ENCODE measurements at places on chromosomes 2 and 18.

- DNase-seq = peak; percentile 90
Measured at GRCh38 chr18:46042571-46043123, 29.4 kb downstream of the PSTPIP2 start.

DNA sequence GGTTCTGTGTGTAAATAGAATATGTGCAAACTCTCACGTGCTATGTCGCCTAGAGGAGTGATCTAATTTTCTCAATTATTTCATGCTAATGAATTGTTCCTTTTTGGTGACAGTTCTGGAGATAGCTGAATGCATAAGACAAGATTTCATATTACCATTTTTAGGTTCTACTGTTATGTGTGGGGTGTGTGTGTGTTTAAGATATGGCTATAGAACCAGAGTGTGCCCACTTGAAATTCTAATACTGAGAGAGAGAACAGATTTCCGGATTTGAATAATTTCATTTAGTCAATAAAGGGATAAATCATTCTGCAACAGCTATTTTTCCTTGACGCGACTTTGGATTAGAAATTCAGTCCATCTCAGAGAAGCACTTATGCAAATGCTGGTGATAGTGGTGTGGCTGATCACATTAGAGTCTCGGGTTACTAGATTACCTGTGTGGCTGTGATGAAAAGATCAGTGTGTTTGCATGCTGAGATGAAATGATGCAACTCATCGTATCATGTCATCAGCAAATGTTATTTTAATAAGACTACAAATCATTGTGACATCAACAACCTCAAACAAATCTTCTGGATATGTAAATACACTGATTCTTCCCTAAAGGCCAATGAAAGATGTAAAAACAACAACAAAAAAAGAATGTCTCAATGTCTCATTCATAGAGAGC is 415.9 kb downstream of the EPHA4 start:
- no peak for DNase-seq

DNA sequence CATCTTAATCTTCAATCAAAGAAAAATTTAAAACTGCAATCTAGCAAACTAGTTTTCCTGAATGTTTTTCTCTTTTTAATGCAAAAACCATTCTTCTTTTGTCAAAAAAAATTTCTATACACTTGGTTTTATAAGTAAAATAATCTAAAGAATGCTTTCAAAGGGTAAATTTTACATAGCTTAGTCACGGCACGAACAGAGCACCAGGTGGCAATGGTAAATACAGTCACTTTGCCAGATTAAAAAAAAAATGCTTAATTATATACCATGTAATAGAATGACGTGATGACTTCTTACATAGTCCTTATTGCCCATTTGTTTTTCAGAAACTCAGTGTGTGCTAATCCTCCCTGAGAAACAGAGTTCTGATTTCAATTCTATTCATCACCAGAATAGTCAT is 10.4 kb downstream of the FEZ2 start:
- DNase-seq = no peak

DNA sequence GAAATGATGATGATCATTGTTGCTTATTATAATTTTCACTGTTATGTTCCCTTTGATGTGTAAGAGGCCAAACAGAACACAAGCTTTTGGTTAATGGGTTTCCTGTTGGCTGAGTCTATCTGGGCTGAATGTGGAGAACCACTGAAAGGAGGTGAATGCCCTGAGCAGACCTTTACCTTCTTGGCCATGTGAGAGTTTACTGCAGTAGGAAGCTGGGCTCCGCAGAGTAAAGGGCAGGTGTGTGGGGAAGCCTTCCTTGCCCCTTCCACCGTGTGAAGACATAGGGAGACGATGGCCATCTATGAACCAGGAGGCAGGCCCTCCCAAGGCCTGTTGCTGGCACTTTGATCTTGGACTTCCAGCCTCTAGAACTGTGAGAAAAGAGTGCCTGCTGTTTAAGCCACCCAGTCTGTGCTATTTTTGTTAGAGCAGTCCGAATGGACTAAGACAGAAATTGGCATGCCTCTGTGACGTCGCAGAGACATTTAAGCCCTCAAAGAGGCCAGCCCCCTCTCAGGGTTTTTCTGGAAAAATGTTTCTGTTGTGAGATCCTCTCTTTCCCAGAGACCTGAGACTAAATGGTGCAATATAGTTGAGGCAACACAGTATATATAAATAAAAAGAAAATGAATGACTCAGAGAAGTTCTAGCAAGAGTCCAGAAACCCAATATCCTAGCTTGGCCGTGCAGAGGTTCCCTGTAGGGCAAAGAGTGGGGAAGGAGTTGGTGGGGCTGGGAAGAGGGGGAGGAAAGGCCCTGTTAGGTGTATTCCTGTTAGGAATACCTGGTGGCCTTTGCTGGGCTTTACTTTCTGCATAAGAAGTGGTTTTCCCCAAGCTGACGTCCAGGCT is 121.9 kb upstream of the LGALSL start:
- DNase-seq = no peak

DNA sequence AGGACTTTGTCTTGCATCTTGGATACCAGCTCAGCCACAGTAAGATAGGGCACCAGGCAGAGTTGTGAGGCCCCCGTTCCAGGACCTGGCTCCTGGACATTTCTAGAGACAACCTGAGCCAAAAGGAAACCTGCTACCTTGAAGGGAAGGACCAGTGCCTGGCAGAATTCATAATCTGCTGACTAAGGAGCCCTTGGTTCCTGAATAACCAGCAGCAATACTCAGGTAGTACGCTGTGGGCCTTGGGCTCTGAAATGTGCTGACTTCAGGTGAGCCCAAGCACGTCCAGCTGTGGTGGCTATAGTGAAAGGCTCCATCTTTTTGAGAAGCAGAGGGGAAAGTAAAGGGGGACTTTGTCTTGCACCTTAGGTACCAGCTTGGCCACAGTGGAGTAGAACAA is 28.5 kb downstream of the SERPINB11 start:
- no peak for DNase-seq

DNA sequence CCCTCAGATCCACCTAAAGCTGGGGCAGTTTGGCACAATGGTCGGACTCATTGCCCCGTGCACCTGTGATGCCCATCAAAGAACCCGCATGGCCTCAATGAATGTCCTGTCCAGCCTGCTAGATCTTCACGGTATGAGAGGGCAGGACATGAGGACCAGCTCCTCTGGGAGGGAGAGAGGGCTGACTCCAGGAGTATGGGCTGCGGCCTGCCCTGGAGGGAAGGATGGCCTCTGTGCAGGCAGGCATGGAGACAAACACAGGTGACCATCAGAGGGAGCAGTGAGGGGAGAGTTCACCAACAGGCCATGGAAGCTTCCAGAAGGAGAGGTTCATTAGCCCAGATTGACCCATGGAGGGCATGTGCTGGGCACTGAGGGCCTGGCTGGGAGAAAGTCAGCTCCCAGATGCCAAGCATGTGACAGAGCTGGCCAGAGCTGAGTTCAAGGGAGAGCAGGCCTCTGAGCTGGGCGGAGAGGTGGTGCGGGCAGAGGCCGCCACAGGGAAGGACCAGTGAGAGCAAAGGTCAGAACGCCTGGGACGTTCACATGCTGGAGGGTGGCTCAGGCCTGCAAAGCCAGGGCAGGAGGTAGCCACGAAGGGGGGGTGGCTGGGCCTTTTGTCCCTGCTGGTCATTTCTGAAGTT is 36.2 kb downstream of the HJURP start:
- no peak for DNase-seq

DNA sequence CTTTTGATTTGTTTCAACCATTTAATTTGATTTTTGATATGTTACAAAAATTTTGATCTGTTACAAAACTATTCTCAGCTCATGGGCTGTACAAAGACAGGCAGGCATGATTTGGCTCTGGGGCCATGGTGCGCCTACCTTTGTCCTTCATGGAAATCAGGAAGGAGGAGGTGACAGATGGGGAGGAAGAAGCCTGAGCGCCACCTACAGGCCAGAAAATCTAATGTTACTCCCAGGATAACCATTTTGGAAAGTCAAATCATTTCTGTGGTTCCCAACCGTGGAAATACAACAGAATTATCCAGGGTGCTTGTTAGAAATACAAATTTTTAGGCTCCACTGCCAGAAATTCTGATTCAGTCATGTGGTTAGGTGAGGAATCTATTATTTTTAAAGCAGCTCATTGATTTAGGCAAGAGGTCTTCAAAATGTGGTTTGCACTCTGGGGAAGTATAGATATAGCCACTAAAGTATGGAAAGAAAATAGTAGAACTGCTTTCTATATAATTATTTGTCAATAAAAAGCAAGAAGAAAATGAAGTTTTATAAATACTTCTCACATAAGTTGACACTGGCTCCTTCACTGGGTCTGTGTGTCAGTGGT is 93.9 kb downstream of the EVA1A start:
- peak; percentile 39 for DNase-seq

DNA sequence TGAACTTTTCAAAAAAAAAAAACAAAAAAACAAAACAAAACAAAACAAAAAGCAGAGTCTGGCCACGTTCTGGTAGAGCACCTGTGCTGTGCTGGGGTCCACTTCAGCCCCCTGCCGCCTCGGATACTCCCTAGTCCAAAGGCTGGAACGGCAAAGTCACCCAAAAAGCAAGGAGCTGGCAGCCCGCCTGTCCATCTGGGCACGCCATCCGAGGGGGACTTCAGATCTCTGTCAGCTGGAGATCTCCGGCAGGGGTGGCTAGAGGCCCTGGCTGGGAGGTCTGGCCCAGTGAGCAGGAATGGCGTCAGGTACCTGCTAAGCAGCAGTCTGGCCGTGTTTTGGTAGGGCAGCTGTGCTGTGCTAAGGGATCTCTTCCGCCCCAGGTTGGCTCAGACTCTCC is 152.3 kb upstream of the ZNF516 start:
- no peak for DNase-seq

GRCh38 chr2:196275646-196276352 is 104.4 kb upstream of the STK17B start:
- no peak for DNase-seq

- DNase-seq = no peak
Measured at GRCh38 chr2:45731141-45731540, 79.7 kb downstream of the PRKCE start.

DNA sequence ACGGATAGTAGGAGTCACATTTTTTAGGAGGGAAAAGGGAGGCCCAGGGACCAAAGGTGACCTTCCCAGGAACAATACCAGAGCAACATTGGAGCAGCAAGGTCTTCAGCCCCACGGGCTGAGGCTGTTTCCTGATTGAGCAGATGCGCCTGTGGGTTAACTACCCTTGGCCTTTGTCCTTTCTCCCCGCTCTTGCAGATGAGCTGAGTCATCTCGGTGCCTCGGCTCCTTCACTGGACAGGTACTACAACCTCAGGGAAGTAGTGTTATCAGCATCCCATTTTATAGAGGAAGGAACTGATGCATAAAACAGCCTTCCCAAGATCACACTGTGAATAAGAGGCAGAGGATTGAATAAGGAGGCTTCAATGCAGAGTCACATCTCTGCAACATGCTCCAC is 43.5 kb downstream of the DHRS9 start:
- no peak for DNase-seq

- DNase-seq = no peak
Measured at GRCh38 chr2:9203006-9203405, 3.6 kb upstream of the ASAP2 start.

- DNase-seq = no peak
Measured at GRCh38 chr18:36279001-36279400, 18.5 kb upstream of the FHOD3 start.

- DNase-seq = no peak
Measured at GRCh38 chr2:128500138-128500800, 181.6 kb upstream of the HS6ST1 start.

DNA sequence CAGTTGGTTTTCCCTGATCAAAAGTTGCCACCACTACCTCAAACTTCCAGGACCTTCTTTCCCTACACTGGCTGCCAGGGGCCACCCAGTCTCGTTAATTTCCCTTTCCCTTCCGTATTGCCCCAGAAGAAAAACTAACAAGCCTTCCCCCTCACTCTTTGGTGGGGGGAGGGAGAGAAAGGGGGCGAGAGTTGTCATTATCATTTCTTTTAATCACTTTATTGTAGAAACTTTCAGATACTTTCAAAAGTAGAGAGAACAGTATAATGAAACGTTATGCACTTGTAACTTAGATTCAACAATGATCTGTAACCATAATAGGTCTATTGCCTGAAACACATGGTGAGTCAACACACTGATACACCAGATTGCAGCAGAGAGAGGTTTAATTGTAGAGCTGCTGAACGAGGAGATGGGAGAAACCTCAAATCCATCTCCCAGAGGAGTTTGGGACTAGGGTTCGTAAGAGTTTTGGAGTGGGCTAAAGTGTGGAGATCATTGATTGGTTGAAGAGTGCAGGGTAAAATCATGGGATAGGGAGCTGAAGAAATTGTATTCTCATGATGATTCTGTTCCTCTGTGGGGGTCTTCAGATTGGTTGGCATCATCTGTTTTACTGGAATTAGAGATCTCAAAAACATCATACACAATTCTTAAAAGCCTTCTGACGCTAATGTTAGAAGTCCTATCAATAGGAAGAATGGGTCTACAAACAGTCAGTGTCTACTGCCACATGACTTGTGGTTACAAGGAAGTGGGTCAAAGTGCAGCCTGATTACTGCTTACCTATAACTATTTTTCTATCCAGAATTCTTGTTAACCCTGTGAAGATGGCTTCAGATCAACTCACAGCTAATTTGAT is 2.6 kb upstream of the RNF149 start:
- DNase-seq = no peak

- peak; percentile 8 for DNase-seq
Measured at GRCh38 chr2:169664600-169664977, 29.6 kb downstream of the CFAP210 start.

DNA sequence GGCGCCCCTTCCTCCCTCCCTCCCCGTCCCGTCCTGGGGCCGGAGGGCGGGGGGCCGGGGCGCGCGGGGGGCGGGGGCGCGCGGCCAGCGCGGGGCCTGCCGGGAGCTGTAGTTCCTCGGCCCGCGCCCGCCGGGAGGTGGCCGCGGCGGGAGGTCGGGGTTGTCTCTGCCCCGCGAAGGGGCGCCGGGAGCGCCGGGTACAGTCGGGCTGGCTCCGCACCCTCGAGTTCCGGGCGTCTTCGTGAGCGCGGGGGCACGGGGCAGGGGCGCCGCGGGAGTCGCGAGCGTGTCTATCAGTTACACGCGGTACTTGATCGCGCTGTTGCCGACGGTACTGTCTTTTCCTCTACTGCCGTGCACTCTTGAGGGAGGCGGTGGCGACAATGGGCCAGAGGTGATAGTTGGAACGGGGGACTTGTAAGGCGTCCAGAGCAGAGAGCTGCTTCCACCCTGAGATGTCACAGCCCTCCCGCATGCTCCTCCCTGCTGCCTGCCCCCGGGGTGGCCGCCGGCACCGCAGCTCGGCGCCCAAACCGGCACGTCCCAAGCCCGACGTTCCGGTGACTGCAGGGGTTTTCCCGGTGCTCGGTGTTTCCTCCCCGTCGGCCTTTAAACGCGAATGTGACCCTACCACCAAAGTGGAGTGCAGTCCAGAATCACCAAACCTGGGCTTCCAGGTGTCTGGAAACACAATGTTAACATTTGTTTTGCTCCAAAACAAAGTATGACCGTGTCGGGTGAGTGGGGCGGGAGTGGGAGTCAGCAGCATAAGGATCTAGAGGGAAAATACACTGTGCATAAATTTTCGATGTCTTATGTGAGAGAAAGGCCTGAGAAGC is at the start of gene PRKD3:
PRKD3 (minus strand) TSS at position 48 of the 839 bp plus-strand sequence. CDS start 8,309 bp downstream, outside the sequence.
- DNase-seq = peak; percentile 42

DNA sequence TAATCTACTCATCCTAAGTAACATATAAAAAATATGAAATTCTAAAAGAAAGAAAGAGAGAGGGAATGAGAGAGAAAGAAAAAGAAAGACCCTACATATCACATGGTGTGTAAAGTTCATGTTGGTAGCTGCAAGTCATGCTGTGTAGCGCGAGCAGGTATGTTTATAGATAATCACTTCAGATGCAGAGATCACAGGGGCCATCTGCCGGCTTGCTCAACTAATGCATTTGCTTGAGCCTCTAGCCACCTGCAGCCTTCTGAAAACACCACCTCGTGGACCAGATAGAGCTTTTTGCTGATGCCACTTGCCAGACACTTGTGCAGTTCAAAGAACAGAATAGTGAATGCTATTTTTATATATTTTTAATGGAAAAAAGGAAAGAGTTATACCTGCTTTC is 37.6 kb downstream of the CDH7 start:
- no peak for DNase-seq
